Occipital lobe (tissue), 3 donors: ENCODE measurements at places on chromosomes 2 and 18. TPM values are rescaled to one million over a fixed set of nuclear protein-coding genes. Genes with fewer than 3 reads are reported as not detected.
A peak's percentile ranks its signal among the peaks of the same experiment; 100 is the strongest.

Gene SLC11A1
- total RNA-seq: 1.7 TPM

Gene TMEM17
- 6.4 TPM for total RNA-seq

Gene EML6
- 12.9 TPM for total RNA-seq

Gene SLC14A1
- 4.1 TPM for total RNA-seq

Gene TRAF3IP1
- total RNA-seq: 10.5 TPM

Gene RGPD3
- 0.94 TPM for total RNA-seq

Gene DDX18
- total RNA-seq: 77.4 TPM

Gene STEAP3
- total RNA-seq: not detected

Gene ANKRD36B
- total RNA-seq: 260 TPM

Gene PARD6G
- total RNA-seq: 9.5 TPM

Gene ETAA1
- 21.7 TPM for total RNA-seq

Gene RGPD4
- not detected for total RNA-seq

Gene ENOSF1
- 2.7 TPM for total RNA-seq

Gene CPO
- total RNA-seq: not detected

Gene ERFE
- total RNA-seq: 1.6 TPM

DNA sequence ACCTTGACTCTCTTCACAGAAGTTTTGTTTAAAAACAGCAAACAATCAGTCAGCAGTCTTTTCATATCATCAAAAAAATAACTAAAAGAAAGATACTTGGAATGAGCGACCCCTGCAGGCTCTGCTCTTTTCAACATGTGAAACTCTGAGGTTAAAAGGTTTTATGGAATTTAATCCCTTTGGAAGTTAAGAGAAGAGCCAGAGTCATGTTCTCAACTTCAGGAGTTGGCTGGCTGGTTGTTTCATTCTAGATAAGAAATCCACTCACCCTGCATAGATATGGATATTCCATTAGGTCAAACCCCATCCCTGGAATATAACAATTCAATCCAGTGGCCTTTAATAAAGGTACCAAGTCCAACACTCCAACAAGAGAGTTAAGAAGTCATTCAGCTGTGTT lies 115.6 kb upstream of the RMDN2 start:
- no peak for DNase-seq

DNA sequence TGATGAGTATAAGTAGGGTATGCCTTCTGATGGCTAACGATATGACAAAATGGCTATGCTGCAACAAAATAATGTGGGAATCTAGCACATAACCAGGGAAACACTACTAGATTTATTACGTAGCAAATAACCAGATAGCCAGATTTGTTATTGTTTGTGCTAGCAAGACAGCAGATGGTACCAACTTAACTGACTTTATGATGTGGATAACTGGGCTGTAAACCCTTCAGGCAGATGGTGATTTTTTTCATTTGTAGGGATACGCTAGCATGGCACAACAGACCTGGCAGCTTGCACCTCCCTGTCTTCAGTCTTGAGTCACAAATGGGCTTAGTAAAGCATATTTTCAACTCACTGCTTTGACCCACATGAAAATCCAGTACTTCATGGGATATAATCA lies 48.7 kb downstream of the PRELID3A start:
- no peak for DNase-seq

DNA sequence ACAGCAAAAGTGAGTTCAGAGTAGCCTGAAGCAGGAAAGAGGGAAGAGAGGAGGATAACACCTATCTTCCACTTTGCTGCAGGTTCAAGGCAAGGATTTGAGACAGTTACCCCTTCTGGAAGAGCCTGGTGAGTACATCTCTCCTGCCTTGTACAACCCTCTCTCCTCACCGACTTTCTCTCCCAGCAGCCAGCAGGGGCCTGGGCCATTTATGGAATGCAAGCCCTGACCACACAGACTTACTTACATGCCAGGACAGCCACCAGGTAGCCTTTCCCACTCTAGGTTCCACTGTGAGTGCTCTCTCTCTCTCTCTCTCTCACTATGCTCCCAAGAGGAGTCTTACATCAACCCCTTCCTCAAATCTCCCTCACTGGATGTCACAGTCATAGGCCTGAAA lies 57.0 kb downstream of the BCL11A start:
- DNase-seq: no peak

DNA sequence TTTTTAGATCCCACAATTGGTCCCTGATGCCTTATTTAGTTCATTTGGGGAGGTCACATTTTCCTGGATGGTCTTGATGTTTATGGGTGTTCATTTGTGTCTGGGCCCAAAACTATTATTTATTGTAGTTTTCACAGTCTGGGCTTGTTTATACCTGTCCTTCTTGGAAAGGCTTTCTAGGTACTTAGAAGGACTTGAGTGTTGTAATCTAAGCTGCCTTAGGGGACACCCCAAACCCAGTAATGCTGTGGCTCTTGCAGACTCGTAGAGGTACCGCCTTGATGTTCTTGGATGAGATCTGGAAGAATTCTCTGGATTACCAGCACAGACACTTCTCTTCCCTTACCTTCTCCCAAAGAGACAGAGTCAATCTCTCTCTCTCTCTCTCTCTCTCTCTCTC lies 25.0 kb upstream of the ITSN2 start:
- no peak for DNase-seq

GRCh38 chr2:27991146-27991545 lies 100.6 kb downstream of the BABAM2 start:
- DNase-seq: no peak

- DNase-seq: peak; percentile 84
These were observed 57.7 kb upstream of the SEMA4C start for GRCh38 chr2:96927405-96928171.

GRCh38 chr2:39947294-39948015 lies 168.4 kb upstream of the THUMPD2 start:
- no peak for DNase-seq

GRCh38 chr2:191249156-191249813 lies 4.1 kb downstream of the MYO1B start:
- DNase-seq: no peak

DNA sequence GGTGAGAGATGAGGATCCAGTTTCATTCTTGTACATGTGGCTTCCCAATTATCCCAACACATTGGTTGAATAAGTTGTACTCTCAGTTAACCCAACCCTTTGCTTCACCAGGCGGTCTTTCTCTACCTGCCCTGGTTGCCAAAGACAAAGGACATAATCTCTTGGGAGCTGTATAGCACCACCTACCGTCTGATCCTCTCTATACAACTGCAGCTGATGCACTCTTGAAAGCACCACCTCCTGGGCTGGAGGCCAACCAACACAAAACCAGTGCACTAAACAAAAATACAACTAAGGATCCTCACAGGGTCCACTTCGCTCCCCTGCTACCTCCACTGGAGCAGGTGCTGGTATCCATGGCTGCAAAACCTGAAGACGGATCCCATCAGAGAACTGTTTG lies 473.6 kb upstream of the NRXN1 start:
- no peak for DNase-seq

DNA sequence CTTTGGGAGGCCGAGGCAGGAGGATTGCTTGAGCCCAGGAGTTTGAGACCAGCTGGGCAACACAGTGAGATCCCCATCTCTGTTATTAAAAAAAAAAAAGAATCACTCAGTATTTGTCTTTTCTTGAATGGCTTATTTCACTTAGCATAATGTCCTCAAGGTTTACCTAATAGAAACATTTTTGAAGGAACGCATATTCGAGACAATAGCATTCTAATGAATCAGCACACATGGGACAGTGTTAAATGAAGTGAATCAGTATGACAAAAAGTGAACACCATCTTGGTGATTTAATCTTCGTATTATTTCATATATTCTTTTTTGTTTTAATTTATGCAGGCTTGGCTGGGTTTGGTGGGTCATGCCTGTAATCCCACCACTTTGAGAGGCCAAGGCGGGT lies 44.7 kb downstream of the WIPF1 start:
- DNase-seq: no peak

- no peak for DNase-seq
These were observed 120.2 kb upstream of the TFCP2L1 start for GRCh38 chr2:121405233-121405632.

DNA sequence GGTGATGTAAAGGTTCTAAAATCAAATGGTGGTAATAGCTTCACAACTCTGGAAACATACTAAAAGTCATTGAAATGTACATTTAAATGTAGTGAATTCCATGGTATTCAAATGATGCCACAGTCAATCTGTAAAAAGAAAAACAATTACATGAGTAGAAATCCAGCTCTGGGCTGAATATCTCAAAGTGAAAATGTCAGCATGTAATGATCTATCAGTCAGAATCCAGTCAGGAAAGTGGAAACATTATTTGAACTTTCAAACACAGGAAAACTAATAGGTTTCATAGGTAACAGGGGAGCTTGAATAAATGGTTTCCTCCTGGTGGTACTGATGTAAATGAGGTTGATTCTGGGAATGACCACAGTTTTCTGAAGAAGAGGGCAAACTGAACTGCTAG lies 186.4 kb downstream of the CDH7 start:
- DNase-seq: no peak

DNA sequence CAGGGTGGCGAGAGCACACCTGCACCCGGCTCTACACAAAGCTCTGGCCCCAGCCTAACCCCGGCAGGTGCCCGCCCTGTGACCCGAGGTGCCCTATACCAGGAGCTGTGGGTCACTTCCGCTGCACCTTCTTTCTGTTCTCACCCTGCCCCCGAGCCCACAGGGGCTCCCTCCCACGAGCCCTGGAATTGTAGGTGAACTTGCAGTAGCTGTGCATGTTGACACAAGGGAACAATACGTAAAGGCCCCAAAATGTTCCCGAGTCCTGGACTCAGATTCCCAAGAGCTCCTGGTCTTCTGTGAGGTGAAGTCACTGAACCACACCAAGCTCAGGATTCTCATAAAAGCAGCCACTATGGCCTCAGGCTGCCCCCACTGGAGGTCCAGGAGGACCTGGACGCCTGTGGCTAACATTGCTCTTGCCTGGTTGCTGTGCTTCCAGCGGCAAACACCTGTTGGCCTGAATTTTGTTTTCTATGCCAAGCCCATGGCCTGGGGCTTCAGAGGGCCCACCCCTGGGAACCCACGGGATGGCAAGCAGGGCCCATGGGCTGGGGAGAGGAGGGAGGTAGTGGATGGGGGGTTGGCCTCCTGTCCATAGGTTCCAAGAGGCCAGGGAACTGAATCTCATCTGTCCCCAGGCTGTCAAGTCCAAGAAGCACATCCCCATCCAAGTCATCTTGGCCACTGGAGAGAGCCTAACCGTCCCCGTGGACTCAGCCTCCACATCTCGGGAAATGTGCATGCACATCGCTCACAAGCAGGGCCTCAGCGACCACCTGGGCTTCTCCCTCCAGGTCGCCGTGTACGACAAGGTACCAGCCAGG lies 23.2 kb upstream of the GPR17 start:
- no peak for DNase-seq

- DNase-seq: no peak
These were observed 15.8 kb upstream of the IL1RL1 start for GRCh38 chr2:102295566-102295965.

DNA sequence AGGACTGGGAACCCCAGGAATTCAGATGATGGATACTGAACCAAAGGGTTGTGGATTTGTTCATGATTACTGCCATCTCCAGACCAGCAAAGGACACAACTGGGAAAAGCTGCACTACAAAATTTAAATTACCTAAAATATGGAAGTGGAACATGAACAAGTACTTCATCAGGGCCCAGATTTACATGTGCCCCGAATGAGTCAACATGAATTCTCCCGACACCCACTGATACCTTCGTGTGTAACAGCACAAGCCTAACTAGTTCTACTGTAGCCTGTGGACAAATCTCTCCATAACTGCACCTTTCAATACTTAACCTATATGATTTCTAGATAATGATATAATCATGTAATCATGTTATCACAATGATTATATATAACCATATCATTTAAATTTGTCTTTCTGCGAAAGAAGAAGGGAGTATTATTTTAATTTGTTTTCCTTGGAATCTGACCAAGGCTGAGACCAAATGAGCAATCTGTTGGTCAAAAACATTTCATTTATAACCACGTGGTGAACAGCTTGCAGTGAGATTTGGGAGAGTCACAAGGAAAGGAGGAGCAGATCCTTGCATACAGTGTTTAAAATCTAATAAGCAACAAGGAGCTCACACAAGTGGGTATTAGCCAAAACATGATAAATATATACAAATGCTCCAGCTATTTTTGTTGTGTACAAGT lies 70.5 kb downstream of the CACNB4 start:
- DNase-seq: no peak

GRCh38 chr2:134287323-134287722 lies 33.5 kb downstream of the MGAT5 start:
- DNase-seq: no peak

- no peak for DNase-seq
These were observed 203.5 kb downstream of the MBD2 start for GRCh38 chr18:54020966-54021365.

- no peak for DNase-seq
These were observed 159.8 kb upstream of the PIEZO2 start for GRCh38 chr18:11309172-11309571.

- no peak for DNase-seq
These were observed 39.5 kb upstream of the NPAS2 start for GRCh38 chr2:100780203-100781008.

GRCh38 chr2:222298001-222298310 lies 842 bp downstream of the PAX3 start:
- no peak for DNase-seq

GRCh38 chr18:73842795-73843394 lies 304.7 kb downstream of the FBXO15 start:
- peak; percentile 13 for DNase-seq

DNA sequence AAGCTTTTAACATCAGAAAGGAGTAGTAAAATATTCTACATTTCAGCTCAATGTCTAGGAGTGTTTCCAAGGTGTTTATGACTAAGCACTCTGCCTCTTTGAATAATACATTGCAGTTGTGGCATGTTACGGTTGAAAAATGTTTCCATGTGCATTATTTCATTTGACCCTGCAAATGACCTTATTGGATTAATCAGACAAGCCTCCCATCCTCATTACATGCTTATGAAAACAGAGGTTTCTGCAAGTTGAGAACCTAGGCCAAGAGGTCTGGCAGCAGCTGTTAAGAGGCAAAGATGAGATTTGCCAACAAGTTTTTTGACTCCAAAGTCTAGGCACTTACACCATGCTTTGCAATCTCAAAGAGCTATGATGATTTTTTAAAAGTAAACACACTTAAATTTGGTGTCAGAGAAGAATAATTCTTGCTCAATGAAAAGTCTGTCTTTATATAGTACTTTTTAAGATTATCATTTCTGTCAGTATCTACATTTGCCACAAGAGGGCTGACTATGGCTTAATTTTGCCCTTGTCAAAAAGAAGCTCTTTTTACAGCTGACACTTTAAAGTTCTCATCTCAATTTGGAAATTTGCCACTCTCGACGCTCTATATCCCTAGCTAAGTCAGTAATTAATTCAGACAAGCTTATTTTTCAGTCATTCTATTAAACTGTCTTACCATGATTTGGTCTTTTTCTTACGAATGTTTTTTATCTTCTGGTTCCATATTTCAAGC lies 260.6 kb downstream of the PAX3 start:
- no peak for DNase-seq

GRCh38 chr18:41842886-41843285 lies 112.1 kb upstream of the PIK3C3 start:
- DNase-seq: no peak

DNA sequence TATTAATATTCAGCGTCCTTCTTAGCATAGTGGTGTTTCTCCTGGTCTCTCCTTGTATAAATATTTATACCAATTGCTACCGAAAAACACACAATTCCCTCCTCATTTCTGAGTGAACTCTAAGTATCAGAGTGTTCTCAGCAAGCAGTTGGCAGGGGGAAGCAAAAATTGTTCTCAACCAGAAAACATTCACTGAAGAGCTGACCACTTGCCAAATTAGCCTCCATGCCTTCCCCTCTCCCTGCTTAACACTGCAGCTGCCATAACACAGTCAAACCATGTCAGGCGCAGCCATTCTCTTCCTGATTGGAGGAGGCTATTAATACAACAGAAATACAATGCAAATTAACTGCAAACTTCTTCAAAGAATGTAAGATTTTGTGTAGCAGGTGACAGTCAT lies 105.0 kb downstream of the COL6A3 start:
- DNase-seq: no peak
